ENCODE measurements at places on chromosomes 7 and 10.

GRCh38 chr10:69730251-69731156, 71.2 kb upstream of the COL13A1 start:
- DNase-seq: peak; percentile 80
- H3K4me3 ChIP-seq: no peak overlapping the region
- no peaks in the 10 kb centered on the region for H3K27me3 ChIP-seq
- H3K36me3 ChIP-seq: no peaks in the 10 kb centered on the region

GRCh38 chr7:94368371-94368791, 26.3 kb upstream of the COL1A2 start:
- no peaks in the 10 kb centered on the region for H3K36me3 ChIP-seq
- no peak for DNase-seq
- H3K27ac ChIP-seq: peak overlapping the region; percentile 72
- H3K27me3 ChIP-seq: no peaks in the 10 kb centered on the region
- peaks cover 18% of the 10 kb centered on the region for H3K4me1 ChIP-seq
- peak overlapping the region; percentile 33 for H3K4me3 ChIP-seq

- peak; percentile 49 for DNase-seq
- no peaks in the 10 kb centered on the region for H3K27me3 ChIP-seq
- H3K4me1 ChIP-seq: peaks cover 84% of the 10 kb centered on the region
- peak overlapping the region; percentile 91 for H3K27ac ChIP-seq
Observed at GRCh38 chr10:102627736-102628293, 16.5 kb upstream of the TRIM8 start.

GRCh38 chr10:55311848-55312635, 511.0 kb upstream of the PCDH15 start:
- no peak for DNase-seq
- no peaks in the 10 kb centered on the region for H3K4me1 ChIP-seq
- no peaks in the 10 kb centered on the region for H3K27me3 ChIP-seq

DNA sequence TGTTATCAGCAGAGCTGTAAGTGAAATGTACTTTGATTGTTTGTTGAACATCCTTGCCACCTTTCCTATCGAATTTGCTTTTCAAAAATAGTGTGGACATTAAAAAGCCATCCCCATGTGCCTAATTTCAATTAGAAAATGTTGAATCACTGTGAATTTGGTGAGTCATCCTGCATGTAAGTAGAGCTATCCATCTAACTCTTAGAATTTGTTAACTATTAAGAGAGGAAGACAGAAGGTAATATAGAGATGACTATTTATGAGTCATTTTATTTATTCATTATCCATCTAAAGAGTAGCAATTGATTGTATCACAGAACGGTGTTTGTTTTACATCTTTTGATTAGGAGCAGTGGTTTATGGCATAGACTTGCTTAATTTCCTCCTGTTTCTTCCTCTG, 154.7 kb downstream of the MGMT start:
- H3K36me3 ChIP-seq: no peaks in the 10 kb centered on the region
- DNase-seq: no peak
- H3K4me3 ChIP-seq: no peak overlapping the region
- H3K27ac ChIP-seq: no peak overlapping the region

DNA sequence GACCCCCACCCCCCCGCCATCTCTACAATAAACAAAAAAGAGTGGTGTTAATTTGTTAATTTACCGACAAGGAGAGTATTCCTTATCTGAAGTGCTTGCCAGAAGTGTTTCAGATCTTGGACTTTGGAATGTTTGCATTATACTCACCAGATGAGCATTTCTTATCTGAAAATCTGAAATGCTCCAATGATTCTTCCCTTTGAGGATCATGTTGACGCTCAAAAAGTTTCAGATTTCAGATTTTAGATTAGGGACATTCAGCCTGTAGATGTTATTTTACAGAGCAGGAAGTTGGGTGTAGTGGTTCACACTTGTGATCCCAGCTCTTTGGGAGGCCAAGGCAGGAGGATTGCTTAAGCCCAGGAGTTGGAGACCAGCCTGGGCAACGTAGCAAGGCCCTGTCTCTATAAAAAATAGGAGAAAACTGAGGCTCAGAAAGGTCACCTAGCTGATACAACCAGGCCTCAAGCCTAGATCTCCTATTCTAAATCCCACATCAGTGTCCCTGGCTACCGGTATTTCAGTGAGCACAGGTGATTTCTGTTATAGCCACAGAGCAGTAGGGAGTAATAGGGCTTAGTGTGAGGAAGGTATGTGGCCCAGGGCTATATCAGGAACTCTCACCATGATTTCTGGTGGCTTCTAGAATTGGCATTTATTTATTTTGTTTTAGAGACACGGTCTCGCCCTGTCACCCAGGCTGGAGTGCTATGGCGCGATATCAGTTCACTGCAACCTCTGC, 35.4 kb downstream of the TMEM120A start:
- H3K27ac ChIP-seq: no peak overlapping the region
- peaks cover 40% of the 10 kb centered on the region for H3K4me1 ChIP-seq
- DNase-seq: no peak
- peaks cover 45% of the 10 kb centered on the region for H3K36me3 ChIP-seq
- H3K4me3 ChIP-seq: no peak overlapping the region

DNA sequence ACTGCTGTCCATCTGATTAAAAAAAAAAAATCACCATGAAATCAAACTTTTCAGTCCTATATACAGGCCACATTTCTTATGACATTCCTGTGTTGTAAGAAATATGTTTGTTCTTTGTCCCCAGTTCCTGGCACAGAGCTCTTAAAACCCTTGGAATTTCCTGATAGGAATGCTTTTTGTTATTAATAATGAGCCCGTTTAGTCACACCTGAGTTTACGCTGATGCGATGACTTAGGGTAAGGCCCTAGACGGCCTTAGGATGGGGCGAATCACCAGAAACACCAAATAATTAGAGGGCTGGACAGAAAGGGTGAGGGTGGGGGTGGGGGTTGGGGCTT, 17.5 kb downstream of the TSPAN15 start:
- H3K4me3 ChIP-seq: no peak overlapping the region
- peak overlapping the region; percentile 91 for H3K27ac ChIP-seq
- H3K27me3 ChIP-seq: no peaks in the 10 kb centered on the region
- no peak for DNase-seq
- no peaks in the 10 kb centered on the region for H3K36me3 ChIP-seq
- H3K4me1 ChIP-seq: peaks cover 81% of the 10 kb centered on the region

GRCh38 chr10:16975188-16975587, 154.4 kb downstream of the CUBN start:
- no peak for DNase-seq
- no peak overlapping the region for H3K4me3 ChIP-seq
- H3K27ac ChIP-seq: no peak overlapping the region
- H3K4me1 ChIP-seq: no peaks in the 10 kb centered on the region
- no peaks in the 10 kb centered on the region for H3K27me3 ChIP-seq

DNA sequence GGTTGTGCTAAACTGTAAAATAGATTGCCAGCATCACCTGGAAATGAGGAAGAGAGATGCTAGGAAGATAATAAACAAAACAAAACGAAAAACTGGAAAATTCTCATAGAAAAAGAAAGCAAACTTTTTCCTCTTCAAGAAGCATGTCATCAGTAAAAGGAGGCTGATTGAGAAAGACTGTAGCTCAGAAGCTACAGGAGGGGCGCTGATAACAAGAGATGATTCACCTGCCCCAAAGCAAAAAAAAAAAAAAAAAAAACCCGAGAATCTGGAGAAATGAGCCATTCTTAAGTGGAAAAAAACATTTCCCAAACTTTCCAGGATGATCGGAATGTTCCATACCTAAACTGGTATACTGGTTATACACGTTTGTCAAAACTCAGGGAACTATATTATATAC, 130.5 kb upstream of the C1QL3 start:
- DNase-seq: no peak
- no peak overlapping the region for H3K4me3 ChIP-seq
- H3K27ac ChIP-seq: no peak overlapping the region

- peak; percentile 37 for DNase-seq
- H3K4me1 ChIP-seq: peaks cover 48% of the 10 kb centered on the region
- no peaks in the 10 kb centered on the region for H3K27me3 ChIP-seq
- H3K27ac ChIP-seq: peak overlapping the region; percentile 82
Observed at GRCh38 chr10:88227342-88228018, 355.6 kb downstream of the RNLS start.

- no peaks in the 10 kb centered on the region for H3K36me3 ChIP-seq
- H3K27ac ChIP-seq: no peak overlapping the region
- DNase-seq: no peak
- H3K4me1 ChIP-seq: peaks cover 15% of the 10 kb centered on the region
- H3K27me3 ChIP-seq: no peaks in the 10 kb centered on the region
Observed at GRCh38 chr7:107025449-107026103, 18.9 kb upstream of the PRKAR2B start.

DNA sequence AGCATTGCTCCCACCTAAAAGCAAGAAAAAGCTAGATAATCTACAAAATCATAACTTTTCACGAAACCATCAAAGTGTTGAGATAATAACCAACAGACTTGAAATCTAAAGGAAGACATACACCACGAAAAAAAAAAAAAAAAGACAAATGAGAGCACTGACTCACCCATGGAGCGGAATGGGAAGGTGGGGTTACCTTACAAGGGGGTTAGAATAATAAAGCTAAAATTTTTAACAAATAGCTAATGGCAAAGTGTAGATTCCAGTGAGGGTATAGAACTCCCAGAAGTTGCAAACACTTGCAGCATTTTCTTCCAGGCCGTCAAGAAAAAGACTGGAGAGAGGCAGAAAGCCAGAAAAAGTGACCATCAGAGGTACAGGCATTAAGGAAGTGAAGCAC, 27.2 kb downstream of the IPMK start:
- no peaks in the 10 kb centered on the region for H3K27me3 ChIP-seq
- H3K27ac ChIP-seq: no peak overlapping the region

GRCh38 chr10:25261558-25261957, 86.8 kb downstream of the GPR158 start:
- DNase-seq: no peak
- H3K4me1 ChIP-seq: no peaks in the 10 kb centered on the region
- H3K4me3 ChIP-seq: no peak overlapping the region

- DNase-seq: no peak
- no peak overlapping the region for H3K27ac ChIP-seq
- peaks cover 25% of the 10 kb centered on the region for H3K4me1 ChIP-seq
- H3K36me3 ChIP-seq: peaks cover 12% of the 10 kb centered on the region
- no peak overlapping the region for H3K4me3 ChIP-seq
Observed at GRCh38 chr10:104031631-104032030, 54.0 kb downstream of the COL17A1 start.

DNA sequence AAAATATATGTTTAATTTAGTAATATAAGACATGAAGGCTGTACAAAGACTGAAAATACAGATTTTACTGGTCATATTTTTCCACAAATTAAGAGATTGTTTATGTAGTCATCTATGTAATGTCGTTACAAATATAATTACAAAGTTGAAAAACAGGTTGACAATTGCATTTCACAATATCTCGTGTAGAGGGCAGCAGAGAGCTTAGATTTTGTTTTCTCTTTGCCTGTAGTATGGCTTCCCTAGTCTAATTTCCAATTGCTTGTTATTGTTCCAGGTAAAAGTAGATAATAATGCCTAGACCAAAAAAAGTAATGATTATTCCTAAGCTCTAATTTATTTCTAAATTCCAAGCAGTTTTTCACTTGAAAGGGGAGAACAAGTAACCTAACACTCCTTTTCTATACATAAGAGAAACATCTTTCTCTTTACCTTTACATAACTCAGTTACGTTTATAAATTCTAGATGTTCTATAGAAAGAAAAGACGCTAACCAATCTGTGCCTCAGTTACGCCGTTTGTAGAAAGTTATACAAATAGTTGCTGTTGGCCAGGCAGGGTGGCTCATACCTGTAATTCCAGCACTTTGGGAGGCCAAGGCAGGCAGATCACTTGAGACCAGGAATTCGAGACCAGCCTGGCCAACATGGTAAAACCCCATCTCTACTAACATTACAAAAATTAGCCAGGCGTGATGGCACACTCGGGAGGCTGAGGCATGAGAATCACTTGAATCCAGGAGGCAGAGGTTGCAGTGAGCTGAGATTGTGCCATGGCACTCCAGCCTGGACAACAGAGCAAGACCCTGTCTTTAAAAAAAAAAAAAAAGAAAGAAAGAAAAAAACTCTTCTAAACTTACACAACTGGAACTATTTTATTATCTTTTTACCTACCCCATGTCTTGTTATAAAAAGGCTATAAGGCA, 30.0 kb downstream of the NET1 start:
- DNase-seq: no peak
- H3K36me3 ChIP-seq: no peaks in the 10 kb centered on the region
- peaks cover 9% of the 10 kb centered on the region for H3K4me1 ChIP-seq
- H3K27ac ChIP-seq: no peak overlapping the region

GRCh38 chr10:129710510-129710847, 243.4 kb downstream of the MGMT start:
- no peak overlapping the region for H3K27ac ChIP-seq
- H3K36me3 ChIP-seq: no peaks in the 10 kb centered on the region
- no peak overlapping the region for H3K4me3 ChIP-seq
- DNase-seq: no peak
- H3K4me1 ChIP-seq: peaks cover 16% of the 10 kb centered on the region
- no peaks in the 10 kb centered on the region for H3K27me3 ChIP-seq

GRCh38 chr7:128963327-128963757, 25.6 kb downstream of the IRF5 start:
- DNase-seq: no peak
- H3K27me3 ChIP-seq: no peaks in the 10 kb centered on the region
- peaks cover 89% of the 10 kb centered on the region for H3K36me3 ChIP-seq
- no peak overlapping the region for H3K4me3 ChIP-seq

GRCh38 chr7:33876596-33877274, 28.6 kb upstream of the BMPER start:
- peaks cover 13% of the 10 kb centered on the region for H3K27me3 ChIP-seq
- H3K4me1 ChIP-seq: peaks cover 11% of the 10 kb centered on the region
- no peak for DNase-seq

DNA sequence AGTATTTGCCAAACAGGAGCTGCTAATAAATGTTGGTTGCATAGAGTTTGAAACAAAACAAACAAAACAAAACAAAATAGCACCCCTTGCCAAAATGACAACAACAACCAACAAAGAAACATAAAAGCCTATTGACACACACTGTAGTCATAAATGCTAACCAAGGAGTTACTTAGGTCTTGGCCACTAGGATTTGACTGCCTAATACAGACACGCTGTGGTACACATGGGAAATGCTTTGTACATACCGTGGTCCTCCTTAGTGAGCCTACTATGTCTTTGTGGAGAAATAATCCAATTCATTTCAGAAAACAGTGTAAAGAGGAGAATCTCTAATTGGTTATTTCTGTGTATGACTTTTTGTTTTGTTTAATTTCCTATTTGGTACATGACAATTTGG, 53.2 kb upstream of the MTPN start:
- no peaks in the 10 kb centered on the region for H3K27me3 ChIP-seq
- H3K4me1 ChIP-seq: peaks cover 24% of the 10 kb centered on the region
- no peak overlapping the region for H3K27ac ChIP-seq
- DNase-seq: no peak
- H3K4me3 ChIP-seq: no peak overlapping the region

GRCh38 chr7:124428781-124429180, 336.8 kb downstream of the GPR37 start:
- no peaks in the 10 kb centered on the region for H3K27me3 ChIP-seq
- H3K4me1 ChIP-seq: no peaks in the 10 kb centered on the region
- H3K4me3 ChIP-seq: no peak overlapping the region
- no peak for DNase-seq
- H3K36me3 ChIP-seq: no peaks in the 10 kb centered on the region
- H3K27ac ChIP-seq: no peak overlapping the region

GRCh38 chr7:128257458-128257857, 16.4 kb downstream of the LEP start:
- no peak overlapping the region for H3K4me3 ChIP-seq
- no peak for DNase-seq
- no peaks in the 10 kb centered on the region for H3K36me3 ChIP-seq
- H3K27me3 ChIP-seq: peaks cover 48% of the 10 kb centered on the region
- H3K27ac ChIP-seq: no peak overlapping the region
- H3K4me1 ChIP-seq: no peaks in the 10 kb centered on the region
